IMR-90 (cell line): ENCODE measurements at places on chromosomes 4 and X. TPM values are rescaled to one million over a fixed set of nuclear protein-coding genes. Genes with fewer than 3 reads are reported as not detected.

GRCh38 chr4:36243355-36244256 is 708 bp downstream of the ARAP2 start:
- DNase-seq: peak; percentile 1

DNA sequence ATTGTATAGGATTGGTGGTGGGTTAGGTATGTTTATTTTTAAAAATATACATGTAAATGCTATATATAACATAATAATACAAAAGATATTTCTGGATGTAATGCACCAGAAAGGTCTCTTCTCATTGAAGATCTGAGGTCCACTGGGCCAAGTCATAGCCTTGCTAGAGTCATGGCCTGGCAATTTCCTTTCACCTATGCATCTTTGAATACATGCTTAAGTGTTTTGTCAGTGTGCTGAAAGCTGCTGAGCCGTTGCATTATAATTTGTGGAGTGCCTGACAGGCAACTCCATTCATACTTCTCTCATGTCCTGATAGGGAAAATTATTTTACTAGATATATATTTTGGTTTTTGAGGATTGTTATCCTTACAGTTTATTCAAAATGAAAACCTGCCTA is 410.2 kb upstream of the CT83 start:
- no peak for DNase-seq

GRCh38 chr4:89539797-89540711 is 232.5 kb upstream of the GPRIN3 start:
- peak; percentile 21 for DNase-seq

- DNase-seq: peak; percentile 98
Measured at GRCh38 chr4:124940387-124940786, 227.9 kb upstream of the ANKRD50 start.

GRCh38 chr4:60216752-60217151 is 983.4 kb upstream of the ADGRL3 start:
- peak; percentile 5 for DNase-seq

IL2RG gene
- not detected in 2 replicates for total RNA-seq

NAT8L gene
- total RNA-seq: not detected in 2 replicates

ZNF518B gene
- total RNA-seq: 56.4 and 56.8 TPM in 2 replicates

BMPR1B gene
- 0.90 and 1.1 TPM in 2 replicates for total RNA-seq

DNA sequence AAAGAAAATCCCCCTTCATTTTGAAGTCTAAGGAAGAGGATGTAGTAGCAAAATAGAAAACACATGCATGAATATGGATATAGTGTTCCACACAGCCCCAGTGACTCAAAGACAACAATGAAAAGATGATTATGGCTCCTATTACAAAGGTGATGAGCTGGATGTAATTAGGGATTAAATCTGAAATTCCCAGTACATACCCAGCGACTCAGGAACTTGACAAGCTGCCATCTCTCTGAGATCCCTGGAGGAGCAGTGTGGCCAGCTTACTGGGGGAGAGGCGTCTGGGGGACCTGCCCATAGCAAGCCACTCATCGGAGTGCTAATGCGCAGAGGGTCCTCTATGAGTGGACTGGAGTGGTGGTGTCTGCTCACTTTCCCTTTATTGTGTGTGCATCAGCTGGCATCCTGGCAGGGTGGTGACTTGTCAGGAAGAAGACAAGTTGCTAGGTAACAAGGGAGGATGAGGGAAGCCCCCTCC is 42.7 kb upstream of the MGST2 start:
- no peak for DNase-seq

DNA sequence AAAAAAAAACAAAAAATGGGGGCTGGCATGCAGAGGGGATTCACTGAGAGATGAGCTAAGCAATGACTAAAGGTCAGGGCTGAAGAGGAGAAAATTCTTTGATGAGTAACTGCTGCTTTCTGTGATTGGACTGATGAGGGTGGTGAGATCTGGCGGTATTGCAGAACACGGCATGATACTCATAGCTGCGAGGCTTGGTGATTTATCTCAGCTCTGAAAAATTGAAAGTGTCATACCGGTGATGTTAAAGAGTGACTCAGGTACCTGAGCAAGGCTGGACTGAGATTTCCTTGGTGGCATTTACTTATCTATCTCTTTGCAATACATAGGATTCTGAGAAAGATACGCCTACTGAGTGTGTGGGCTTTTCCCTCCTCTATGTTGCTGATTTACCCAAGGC is 204.1 kb upstream of the DDX53 start:
- no peak for DNase-seq

GRCh38 chr4:102312417-102312816 is 32.9 kb downstream of the SLC39A8 start:
- DNase-seq: no peak

DNA sequence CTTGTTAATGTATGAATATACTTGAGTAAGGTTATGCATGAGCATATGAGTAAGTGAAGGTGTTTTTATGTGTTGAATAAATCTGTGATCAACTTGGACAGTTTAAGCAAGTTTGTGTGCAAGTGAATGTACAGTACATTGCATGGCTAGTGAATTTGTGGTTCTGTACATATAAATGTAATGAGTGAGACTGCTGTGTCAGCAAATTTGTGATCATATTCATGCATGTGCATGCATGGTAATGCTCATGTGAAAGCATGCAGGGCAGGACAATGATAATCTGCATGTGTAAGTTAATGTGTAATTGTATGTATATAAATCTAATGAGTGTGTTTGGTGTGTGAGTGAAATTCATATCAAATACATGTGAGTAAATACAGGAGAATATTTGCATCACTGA is 188.5 kb downstream of the PWWP3B start:
- no peak for DNase-seq

DNA sequence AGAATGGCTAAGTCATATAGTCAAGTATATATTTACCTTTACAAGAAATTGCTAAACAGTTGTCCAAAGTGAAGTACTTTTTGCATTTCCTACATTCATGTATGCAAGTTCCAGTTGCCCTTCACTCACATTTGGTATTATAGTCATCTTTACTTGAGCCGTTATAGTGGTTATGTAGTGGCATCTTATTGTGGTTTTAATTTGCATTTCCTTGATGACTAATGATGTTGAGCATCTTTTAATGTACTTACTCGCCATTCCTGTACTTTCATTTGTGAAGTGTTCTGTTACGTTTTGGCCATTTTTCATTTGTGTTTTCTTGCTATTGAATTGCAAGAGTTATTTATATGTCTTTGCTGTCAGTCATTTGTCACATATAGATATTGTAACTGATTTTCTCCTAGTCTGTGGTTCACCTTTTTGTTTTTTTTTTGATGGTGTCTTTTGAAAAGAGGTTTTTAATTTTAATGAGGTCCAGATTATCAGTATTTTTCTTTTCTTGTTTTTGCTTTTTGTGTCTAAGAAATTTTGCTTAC is 27.6 kb downstream of the ARFIP1 start:
- DNase-seq: peak; percentile 50

- DNase-seq: no peak
Measured at GRCh38 chr4:5709207-5709575, 832 bp upstream of the EVC2 start.

GRCh38 chrX:125004799-125005198 is 314.9 kb upstream of the TEX13C start:
- DNase-seq: no peak

RHOXF2 gene
- total RNA-seq: not detected in 2 replicates

DNA sequence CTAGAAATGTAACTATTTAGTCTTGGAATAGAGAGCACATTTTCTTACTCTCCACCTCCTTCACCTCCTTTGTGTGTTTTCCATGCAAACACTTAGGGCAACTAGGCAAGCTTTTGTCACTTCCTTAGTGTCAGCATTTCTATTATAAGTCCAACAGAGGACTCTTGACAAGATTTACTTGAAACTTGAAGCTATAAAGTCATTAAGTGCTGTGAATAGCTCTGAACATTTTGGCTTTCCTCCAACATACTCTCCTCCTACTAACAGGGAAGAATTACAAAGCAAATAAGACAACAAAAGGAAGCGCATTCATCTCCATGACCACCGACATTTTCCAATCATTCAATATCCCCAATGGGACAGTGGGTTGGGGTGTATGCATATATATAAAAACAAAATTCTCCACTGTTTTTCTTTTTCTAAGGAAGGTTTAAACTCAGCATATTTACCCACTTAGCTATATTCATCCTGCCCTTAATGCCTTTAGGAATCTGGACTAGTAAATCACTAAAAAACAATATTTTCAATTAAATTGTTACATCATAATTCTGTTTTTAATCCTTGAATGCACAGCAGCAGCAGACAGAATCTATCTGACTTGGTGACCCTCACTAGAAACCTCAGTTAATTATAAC is 264.6 kb downstream of the SNCA start:
- DNase-seq: no peak

GRCh38 chr4:146462251-146462650 is 59.5 kb downstream of the SLC10A7 start:
- DNase-seq: no peak

FGG gene
- total RNA-seq: not detected in 2 replicates

- no peak for DNase-seq
Measured at GRCh38 chr4:152459326-152459725, 76.6 kb downstream of the FBXW7 start.

RPGR gene
- total RNA-seq: 3.8 and 6.7 TPM in 2 replicates

DNA sequence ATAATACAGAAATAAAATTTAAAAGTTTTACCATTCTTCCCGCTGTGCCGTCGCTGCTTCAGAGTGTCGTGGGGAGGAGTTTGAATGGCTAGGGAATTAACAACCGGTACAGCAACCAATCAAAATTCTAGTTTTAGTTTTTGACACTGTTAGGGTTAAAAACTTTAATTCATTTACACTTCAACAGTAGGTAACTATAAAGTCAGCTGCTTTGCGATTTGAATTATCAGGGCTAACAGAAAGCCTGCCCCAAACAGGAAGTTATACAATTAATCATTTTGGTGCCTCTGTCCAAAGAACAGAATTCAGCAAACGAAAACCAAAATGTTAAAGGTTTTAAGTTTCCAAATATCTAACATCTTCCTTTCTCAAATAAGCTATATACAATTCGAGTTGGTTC is 2.3 kb downstream of the HNRNPD start:
- peak; percentile 18 for DNase-seq

DNA sequence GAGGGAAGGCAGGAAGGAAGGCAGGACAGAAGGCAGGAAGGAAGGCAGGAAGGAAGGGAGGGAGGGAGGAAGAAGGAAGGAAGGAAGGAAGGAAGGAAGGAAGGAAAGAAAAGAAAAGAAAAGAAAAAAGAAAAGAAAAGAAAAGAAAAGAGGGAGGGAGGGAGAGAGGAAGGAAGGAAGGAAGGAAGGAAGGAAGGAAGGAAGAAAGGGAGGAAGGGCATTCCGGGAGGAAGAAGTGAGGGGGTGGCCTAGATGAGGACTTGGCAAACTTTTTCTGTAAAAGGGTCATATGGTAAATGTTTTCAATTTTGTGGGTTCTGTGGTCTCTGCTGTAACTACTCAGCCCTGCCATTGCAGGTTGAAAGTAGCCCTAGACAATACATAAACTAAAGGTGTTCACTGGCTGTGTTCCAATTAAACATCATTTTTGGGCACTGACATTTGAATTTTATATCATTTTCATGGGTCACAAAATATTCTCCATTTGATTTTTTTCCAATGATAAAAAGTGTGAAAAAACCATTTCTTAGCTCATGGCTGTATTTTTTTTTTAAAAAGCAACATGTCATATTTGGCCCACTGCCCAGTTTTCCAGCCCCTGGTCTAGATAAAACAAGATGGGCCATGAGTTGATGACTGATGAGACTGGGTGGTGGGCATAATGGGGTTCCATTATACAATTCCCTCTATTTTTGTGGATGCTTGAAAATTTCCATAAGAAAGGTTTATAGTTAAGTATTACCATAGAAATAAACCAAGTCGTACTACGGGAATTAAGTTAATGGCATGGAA is 3.1 kb downstream of the ZNF630 start:
- no peak for DNase-seq

GRCh38 chr4:18698119-18698883 is 676.7 kb upstream of the LCORL start:
- no peak for DNase-seq

DNA sequence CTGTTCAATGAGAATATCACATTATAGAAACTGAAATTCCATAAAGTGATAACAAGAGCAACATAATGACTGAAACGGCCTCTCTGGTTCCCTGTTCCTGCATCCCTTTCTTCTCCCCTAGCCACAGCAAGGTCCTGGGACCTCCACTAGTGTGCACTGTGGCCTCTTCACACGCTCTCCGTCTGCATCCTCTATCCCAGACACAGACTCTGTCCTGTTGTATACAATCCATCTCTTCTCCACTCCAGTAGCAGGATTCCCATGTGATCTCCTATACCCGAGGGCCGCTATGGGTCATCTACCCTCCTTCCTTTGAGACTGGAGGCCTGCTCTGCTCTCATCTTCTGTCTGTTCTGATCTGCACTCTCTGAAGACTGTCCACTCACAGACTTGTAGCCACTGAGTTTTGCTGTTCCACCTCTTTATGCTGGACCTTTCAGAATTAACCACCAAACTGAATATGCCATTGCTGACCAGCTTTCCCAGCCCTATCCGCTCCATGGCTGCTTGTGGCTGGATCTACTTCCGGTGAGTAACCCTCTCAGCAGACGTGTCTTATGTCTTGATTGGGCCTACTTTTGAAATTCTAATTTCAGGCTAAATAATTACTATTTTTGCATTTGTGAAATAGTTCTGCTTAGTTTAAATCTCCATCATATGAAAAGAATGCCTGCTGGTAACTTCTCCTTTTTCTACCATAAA is 105.1 kb upstream of the NAP1L5 start:
- peak; percentile 34 for DNase-seq

DNA sequence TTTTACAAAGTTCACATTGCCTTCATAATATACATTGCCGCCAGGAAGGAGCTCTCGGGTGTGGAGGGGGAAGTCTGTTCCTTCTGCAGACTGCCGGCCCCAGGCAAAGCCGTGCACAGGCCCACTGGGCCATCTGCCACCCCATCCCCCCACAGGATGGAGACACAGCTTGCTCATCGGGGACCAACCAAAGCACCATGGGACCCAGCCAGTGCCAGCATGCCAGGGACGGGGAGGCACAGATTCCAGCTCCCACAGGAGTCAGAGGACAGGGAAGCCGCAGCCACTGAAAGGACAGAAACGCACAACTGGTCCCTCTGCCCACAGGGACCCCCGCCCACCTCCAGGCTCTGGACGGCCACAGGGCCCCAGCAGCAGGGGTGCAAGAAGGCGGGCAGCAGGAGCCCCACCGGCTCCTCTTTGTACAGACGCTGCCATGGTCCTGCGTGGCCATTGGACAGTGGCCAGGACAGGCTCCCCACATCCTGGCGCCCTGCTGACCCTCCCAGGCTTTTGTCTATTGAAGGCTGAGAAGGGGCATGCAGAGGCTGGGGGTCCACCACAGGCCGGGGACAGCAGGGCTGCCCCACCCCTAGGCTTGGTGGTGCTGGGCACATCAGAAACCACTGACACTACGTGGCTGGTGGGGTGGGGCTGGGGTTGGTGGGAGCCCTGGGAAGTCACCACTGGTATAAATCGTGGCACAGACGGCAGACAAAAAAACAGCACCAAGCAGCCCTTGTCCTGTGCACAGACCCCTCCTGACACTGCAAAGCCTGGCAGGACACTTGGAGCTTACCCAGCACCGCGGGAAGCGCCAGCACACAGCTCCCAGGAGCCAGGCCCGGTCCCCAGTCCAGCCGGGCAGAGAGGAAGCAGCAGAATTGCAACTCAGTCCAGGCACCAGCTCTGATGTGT is 89.0 kb downstream of the FAM53A start:
- no peak for DNase-seq
